ENCODE measurements at places on chromosomes 7 and 10.

DNA sequence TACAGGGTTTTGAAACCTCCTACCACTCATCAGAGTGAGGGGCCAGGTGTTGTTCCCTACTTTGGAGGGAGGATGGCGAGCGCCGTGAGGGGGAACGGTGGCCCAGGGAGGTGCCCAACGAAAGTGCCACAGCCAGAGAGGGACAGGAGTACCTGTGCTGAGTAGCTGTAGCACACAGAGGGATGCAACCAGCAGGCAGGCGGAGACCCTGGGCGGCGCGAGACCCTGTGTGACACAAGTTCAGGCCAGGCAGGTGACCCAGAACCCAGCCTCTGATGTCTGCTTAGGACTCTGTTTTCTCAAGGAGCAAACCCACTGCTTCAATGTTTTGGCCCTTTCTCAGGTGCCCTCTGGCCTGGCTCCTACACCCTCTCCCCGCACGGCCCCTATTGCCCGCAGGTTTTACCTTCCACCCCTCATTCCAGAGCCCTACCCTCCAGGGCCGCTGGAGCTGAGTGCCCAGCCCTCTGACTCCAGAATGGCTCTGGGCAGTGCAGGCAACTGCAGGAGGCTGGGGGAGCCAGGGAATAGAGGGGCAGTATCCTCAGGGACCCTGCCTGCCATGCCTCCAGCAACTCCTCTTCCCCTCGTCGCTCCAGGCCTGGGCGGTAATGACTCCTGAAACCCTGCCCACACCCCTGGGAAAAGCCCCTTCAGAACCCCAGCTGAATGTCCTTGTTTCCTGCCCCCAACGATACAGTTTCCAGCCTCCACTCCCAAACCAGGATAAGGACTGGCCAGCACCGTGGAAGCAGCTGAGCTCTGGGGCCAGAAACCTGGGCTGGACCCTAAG is 164.1 kb upstream of the RHEB start:
- no peak for DNase-seq

DNA sequence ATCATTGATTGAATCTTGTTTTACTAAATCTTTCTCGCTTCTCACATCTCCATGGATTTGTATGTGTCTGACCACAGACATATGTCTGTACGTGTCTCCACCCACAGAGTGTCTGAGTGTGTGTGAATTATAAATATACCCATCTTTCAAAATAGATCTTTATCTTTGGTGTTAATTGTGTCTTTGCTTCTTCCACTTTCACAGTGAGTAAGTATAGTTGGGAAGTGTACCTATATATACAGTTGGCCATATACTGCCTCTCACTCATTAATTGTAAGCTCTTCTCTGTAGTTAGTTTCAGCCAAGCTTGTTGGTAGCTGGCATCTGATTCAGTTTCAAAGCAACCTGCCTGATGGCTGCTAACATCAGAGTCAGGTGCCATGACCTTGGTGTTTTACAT is 18.4 kb downstream of the EEPD1 start:
- DNase-seq: no peak

GRCh38 chr7:20038676-20039075 is 178.5 kb downstream of the MACC1 start:
- DNase-seq: no peak

- no peak for DNase-seq
These were observed 117.0 kb upstream of the PTPRZ1 start for GRCh38 chr7:121755818-121756552.

GRCh38 chr7:119026391-119026790 is 801.9 kb downstream of the ANKRD7 start:
- no peak for DNase-seq

GRCh38 chr10:63692220-63692896 is 171.2 kb downstream of the REEP3 start:
- DNase-seq: no peak

- DNase-seq: no peak
These were observed 248.8 kb upstream of the FZD8 start for GRCh38 chr10:35890676-35891495.

- DNase-seq: no peak
These were observed 5.0 kb downstream of the TPK1 start for GRCh38 chr7:144830811-144831210.

GRCh38 chr10:12380999-12381398 is 31.7 kb downstream of the CAMK1D start:
- DNase-seq: no peak

GRCh38 chr7:17368856-17369524 is 70.5 kb downstream of the AHR start:
- DNase-seq: no peak

GRCh38 chr10:98538472-98538871 is 91.7 kb upstream of the HPS1 start:
- DNase-seq: no peak

- DNase-seq: no peak
These were observed 29.3 kb downstream of the KMT2C start for GRCh38 chr7:152406491-152406890.

DNA sequence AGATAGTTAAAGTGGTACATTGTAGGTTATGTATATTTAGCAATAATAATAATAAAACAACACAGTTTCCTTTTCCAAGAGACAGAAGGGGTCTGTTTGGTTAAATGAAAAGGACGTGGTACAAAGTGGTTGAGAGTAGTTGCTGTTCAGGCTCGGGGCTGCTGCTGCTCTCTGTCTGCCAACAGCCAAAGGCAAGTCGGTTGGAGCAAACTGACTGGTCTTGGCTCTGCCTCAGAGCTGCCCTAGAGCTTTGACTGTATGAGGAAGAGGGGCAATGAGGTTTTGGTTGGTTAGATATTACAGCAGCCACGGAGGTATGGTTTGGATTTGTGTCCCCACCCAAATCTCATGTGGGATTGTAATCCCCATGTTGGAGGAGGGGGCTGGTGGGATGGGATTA is 95.3 kb downstream of the CACNB2 start:
- DNase-seq: no peak

DNA sequence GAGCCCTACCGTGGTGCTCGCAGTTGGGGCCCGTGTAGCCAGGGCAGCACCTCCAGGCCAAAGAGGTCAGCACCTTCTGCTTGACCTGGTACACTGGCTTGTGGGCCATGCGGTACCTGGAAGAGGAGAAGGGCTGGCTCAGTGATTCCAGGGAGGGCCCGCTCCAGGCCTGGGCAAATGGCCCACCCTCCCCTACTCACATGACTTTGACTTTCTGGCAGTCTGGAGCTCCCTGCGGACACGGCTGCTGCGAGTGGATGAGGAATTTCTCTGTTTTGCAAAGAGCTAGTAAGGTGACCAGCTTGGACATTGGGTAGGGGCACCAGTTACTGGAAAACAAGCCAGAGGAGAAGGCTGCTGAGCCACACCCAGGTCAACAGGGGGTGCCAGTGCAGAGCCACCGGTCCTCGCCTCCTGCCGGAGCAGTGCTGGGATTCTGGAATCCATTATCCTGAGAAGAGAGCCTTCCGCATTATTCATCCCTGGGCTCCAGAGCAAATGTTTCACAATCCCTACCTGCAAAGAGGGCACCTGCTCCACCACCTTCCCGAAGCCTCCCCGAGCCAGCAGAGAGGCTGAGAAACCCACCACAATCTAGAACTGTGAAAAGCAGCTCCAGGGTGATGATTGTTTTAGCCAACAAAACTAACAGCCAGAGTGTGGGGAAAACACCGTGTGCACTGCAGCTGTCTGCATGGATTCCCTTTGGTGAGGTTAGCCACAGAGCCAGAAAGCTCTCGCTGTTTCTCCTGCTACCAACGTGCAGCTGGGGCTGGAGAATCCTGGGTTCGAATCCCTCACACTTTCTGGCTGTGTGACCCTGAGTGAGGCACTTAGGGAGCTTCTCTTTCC is 11.8 kb downstream of the MMRN2 start:
- DNase-seq: no peak

DNA sequence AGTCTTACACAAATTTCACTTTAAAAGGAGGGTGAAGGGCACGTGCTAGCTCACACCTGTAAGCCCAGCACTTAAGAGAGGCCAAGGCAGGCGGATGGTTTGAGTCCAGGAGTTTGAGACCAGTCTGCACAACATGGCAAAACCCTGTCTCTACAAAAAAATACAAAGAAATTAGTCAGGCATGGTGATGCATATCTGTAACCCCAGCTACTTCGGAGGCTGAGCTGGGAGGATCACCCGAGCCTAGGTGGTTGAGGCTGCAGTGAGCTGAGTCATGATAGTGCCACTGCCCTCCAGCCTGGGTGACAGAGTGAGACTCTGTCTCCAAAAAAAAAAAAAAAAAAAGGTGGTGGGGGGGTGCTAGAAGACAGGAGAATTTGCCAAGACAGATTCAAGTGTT is 237.3 kb upstream of the KLF14 start:
- DNase-seq: no peak

DNA sequence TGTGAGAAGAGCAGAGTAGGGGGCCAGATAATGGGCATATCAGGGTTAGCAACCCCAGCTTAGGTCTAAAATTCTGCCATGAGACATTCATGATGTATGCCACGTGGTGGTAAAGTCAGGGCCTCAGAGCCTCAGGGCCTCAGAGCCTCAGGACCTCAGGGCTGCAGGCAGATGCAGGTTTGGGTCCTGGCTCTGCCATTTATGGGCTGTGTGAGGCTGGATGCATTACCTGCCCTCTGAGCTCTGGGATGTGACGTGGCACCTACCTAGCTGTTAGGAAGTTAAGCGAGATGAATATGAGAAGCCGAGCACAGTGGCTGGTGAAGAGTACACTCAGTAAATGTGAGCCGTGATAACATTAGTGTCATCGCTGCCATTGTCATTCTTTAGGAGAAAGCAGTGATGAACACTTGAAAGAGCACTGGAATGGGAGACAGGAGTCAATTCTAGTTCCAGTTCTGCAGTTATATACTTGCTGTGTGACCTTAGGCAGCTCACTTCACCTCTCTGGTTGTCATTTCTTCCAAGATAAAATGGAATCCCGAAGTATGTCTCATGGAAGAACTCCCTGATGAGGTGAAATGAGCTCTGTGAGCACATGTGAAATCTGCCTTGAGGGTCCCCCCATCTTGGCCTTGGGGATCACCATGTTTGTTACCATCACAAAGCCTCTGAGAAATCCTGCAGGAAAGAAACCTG is 127.2 kb downstream of the SH3PXD2A start:
- DNase-seq: no peak

- peak; percentile 22 for DNase-seq
These were observed 112.2 kb downstream of the LARP4B start for GRCh38 chr10:819326-819725.

GRCh38 chr10:13930120-13930519 is 343.4 kb downstream of the PRPF18 start:
- DNase-seq: no peak

GRCh38 chr7:158102897-158103296 is 484.7 kb downstream of the PTPRN2 start:
- DNase-seq: no peak

- no peak for DNase-seq
These were observed 47.0 kb upstream of the RPA3 start for GRCh38 chr7:7765422-7765821.

DNA sequence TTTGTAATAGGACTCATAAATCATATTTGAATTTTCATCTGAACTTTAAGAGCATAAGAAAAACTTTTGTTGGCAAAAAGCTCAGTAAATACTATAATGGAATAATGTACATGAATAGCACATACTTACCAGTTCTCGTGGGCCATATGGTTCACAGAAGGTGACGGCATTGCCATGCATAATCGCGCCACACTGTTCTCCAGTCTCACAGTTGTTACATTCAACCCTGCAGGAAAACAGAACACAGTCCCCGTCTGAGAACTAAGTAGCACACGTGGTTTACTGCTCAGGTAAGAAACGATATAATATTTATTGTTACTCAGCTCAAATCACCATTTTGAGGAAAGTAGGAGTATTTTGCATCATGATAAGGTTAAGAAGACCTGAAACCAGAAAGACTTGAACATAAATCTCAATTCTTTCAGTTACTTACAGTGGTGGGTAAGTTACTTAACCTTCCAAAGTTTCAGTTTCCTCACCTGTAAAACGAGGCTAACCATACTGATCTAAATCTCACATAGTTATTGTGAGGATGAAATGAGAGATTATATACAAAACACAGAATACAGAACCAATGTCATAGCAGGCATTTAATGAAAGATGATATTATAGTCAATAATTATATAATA is 261.4 kb downstream of the RELN start:
- DNase-seq: no peak

GRCh38 chr10:124632064-124632531 is 112.1 kb downstream of the FAM53B start:
- DNase-seq: no peak

DNA sequence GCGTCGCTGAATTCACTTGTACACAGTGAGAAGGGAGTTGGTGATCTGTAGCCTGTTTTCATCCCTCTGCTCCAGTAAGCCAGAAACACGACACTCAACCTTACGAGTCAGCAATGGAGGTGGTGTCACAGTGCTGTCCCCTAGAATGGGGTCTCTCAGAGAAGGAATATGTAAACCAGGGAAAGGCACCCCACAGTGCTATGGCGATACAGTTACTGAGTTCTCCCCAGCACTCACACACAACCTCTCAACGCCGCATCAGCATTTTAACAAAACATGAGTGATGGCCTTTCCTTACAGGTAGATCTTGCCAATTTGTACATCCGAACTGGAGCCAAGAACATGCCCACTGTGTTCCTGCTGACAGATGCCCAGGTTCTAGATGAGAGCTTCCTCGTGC is 196.3 kb downstream of the CDCA7L start:
- no peak for DNase-seq

GRCh38 chr10:3272300-3272699 is 99.7 kb upstream of the PITRM1 start:
- DNase-seq: no peak

GRCh38 chr10:110216240-110216639 is 8.8 kb downstream of the MXI1 start:
- DNase-seq: no peak

DNA sequence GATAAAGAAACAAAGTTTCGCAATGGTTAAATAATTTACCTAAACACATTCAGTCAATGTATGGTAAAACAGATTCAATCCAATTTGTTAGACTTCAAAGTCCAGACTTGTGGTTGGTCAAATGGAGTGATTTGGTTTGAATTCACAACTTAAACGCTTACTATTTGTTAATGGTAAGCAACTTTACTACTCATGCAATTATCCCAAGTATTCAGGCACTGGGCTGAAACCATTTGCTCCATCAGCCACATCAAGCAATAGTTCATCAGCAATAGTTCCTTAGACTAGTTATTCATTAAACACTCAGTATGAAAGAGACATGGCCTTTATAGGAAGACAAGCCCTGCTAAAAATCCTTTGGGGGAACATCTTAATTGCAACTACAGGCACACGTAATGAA is 253.0 kb downstream of the AGMO start:
- DNase-seq: no peak

GRCh38 chr10:62076891-62077290 is 175.4 kb downstream of the ARID5B start:
- no peak for DNase-seq

- DNase-seq: no peak
These were observed 20.3 kb downstream of the CHAT start for GRCh38 chr10:49634069-49634660.

DNA sequence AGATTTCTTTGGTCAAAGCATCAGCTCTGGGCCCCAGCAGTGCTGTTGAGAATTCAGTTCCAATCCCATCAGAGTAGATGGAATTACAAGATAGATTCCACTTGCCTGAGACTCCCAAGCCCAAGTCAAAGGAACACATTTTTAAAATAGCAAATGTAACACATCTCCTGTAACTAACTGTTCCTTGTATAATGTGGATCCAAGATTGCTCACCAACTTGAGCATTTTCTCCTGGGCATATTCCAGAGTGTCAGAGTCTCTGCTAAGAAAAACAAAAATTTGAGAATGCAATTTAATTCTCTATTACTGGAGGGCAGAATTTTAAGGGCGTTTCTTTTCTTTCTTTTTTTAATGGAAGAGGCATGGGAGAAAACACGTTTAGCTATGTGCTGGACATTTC is 136.7 kb downstream of the NEBL start:
- DNase-seq: no peak

GRCh38 chr7:17622451-17622850 is 317.8 kb downstream of the SNX13 start:
- no peak for DNase-seq
